Glutamatergic neuron (in vitro differentiated cells): ENCODE measurements at places on chromosomes 5 and 9. TPM values are rescaled to one million over a fixed set of nuclear protein-coding genes. Genes with fewer than 3 reads are reported as not detected.

The MVB12B gene
- 41.1 TPM for total RNA-seq

The QRFP gene
- not detected for total RNA-seq

The FOXD4L3 gene
- 0.27 TPM for total RNA-seq

The ZNF346 gene
- total RNA-seq: 18.2 TPM

The HNRNPK gene
- 763 TPM for total RNA-seq

The NR5A1 gene
- not detected for total RNA-seq

The SIL1 gene
- total RNA-seq: 15.9 TPM

The HACD4 gene
- 0.10 TPM for total RNA-seq

The AGXT2 gene
- total RNA-seq: not detected

The RANBP17 gene
- total RNA-seq: 25.7 TPM

The MLANA gene
- total RNA-seq: not detected

The SLC1A3 gene
- total RNA-seq: 1.6 TPM

The SUSD3 gene
- total RNA-seq: not detected

The COL15A1 gene
- not detected for total RNA-seq

The TMEM252 gene
- not detected for total RNA-seq
